ENCODE measurements at places on chromosomes 13 and 19. TPM values are rescaled to one million over a fixed set of nuclear protein-coding genes. Genes with fewer than 3 reads are reported as not detected.

Gene CD177
- total RNA-seq: not detected

Gene SLC17A7
- total RNA-seq: 0.55 TPM

Gene ACER1
- not detected for total RNA-seq

Gene DPF1
- not detected for total RNA-seq

Gene PRODH2
- not detected for total RNA-seq

Gene PEAK3
- not detected for total RNA-seq

Gene PRKCG
- total RNA-seq: not detected

Gene RGS9BP
- 0.79 TPM for total RNA-seq

Gene LGALS7B
- total RNA-seq: not detected

Gene FLT3LG
- 151 TPM for total RNA-seq

Gene CTXN1
- total RNA-seq: 0.23 TPM

Gene IGFL2
- not detected for total RNA-seq

All from activated CD8-positive, alpha-beta memory T cell treated with anti-CD3 and anti-CD28 coated beads, Interleukin-2, amount 10 ng/mL, durations not matched to agents 7 days and 5 days (primary cell).